ENCODE measurements at places on chromosomes 13 and 19.

- DNase-seq, result no peak
Measured at GRCh38 chr13:106186366-106187030, 349.0 kb downstream of the EFNB2 start.

DNA sequence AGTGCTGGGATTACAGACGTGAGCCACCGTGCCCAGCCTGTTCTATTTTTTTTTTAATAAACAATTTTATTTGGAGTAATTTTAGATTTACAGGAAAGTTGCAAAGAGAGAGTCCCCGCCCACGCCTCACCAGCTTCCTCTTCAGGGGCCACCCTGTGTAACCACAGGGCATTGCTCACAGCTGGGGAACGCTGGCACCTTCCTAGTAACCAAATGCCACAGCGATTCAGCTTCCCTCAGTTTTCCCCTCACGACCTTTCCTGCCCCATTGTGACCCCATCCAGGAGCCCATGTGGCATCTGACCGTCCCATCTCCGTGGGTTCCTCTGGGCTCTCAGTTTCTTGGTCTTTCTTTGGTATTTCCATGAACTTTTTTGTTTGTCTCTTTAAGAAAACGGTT is 83.9 kb downstream of the GNG7 start:
- peak; percentile 82 for DNase-seq

- DNase-seq, result no peak
Measured at GRCh38 chr19:43636121-43636683, 3.4 kb downstream of the CADM4 start.

DNA sequence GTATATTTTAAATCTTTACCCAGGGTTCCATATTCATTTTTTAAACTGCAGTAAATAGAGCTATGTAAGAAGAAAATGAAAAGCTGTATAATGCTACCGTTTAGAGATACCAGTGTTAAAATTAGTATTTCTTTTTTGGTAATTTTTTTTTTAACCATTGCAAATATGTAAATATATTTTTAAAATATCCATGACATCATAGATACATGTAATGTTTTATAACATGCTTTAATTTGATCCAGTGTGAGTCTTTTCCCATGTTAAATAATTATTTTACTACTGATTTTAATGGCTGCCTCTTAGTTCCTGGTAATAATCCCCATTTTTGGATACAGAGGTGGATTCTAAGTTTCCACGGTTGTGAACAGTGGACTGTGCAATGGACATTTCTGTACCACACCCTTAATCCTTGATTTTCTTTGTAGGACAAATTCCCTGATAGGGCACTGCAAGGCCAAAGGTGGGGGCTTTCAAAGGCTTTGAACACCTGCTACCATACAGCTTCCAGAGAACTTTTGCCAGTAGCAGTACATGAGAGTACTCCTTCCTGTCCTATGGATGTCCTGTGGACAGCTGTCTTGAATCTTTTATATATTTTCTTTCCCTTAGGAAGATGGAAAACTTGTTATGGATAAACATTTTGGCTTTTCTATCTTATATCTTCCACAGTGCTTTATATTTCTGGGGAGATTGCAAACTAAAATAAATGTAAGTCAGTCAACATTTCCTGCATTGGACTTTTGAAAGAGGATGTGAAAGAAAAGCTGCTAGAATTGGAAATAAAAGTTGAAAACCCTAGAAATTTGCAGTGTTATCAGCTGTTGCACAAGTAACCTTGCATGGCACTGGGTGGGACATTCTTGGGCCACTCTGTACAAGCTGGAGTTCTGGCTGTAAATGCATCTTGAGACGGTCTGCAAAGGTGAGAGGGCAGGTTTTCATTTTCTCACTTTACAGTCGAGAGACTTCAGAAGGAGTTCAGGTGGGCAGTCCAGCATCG is 46.8 kb downstream of the ARHGEF7 start:
- DNase-seq, result no peak
